ENCODE measurements at places on chromosomes 12 and 14.

DNA sequence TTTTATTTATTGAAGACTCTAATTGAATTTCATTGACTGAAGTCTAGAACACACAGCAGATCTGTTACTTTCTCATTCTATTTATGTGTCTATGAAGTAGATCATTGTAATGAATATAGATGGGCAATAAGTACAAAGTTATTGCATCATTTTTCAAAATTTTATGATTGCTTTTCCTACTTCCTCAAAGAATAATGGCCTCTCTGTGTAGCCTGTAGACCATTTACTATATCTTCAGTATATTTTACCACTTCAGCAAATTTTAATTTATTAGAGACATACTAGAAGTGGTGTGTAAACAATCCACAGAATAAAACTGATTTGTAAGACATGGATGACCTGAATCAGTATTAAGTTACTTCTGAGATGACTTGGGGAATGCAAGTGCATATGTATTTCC, 291.7 kb upstream of the FAR2 start:
- DNase-seq = no peak

- no peak for DNase-seq
These were observed 68.9 kb downstream of the CEP128 start for GRCh38 chr14:80872645-80873044.

- no peak for DNase-seq
These were observed 211.4 kb upstream of the TMEM132C start for GRCh38 chr12:128055567-128055966.

DNA sequence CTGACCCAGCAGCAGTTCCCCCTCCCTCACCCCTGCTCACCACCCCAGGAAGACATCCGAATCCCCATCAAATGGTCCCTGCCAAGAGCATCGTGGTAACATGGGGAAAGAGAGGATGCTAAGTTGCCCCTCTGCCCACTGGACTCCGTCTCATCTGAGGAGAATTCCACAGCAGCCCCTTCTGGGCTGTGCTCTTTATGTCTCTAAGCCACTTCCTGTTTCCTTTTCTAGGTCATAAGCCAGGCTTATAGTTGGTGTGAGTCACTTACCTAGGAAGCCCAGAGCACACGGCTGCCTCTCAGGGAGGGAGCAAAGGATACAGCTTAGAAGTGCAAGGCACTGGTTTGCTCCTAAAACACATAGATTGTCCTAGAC, 76.0 kb downstream of the VCPKMT start:
- no peak for DNase-seq

DNA sequence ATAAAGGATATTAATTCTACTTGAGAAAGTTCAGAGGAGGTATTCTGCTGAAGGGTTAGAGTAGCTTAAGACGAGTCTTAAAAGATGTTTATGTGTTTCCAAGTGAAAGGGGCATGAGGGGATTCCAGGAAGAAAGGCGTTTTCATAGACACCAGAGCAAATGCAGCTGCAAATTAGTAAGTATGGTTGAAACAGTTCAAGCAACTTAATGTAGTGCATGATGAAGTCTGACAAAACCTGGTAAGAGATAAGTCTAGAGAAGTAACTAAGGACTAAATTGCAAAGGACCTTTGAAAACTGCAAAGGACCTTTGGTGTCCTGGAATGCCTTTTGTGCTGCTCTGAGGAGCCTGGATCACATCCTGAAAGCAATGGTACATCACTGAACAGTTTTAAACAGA, 11.5 kb downstream of the LUM start:
- no peak for DNase-seq

DNA sequence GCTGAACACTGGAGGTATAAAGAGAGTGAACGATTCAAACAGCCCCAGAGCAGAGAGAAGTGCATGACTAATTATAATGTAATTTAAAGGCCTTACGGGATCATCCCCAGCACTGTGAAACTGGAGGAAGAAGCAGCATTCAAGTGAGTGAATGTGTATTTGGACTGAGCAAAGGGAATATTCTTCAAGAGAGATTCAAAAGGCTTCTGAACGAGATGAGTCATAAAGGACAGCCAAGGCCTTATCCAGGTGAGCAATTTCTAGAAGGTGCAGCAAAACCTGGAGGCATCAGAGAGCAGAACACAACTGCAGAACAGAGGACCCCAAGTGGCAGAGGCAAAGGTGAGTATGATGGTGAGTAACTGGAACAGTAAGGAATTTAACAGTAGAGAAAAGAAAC, 127.2 kb downstream of the BCAT1 start:
- DNase-seq = no peak

GRCh38 chr12:4643747-4644146, 5.1 kb downstream of the AKAP3 start:
- no peak for DNase-seq

Data from NCI-H2107 (cell line).